ENCODE measurements at places on chromosomes 13 and 19. TPM values are rescaled to one million over a fixed set of nuclear protein-coding genes. Genes with fewer than 3 reads are reported as not detected.

DNA sequence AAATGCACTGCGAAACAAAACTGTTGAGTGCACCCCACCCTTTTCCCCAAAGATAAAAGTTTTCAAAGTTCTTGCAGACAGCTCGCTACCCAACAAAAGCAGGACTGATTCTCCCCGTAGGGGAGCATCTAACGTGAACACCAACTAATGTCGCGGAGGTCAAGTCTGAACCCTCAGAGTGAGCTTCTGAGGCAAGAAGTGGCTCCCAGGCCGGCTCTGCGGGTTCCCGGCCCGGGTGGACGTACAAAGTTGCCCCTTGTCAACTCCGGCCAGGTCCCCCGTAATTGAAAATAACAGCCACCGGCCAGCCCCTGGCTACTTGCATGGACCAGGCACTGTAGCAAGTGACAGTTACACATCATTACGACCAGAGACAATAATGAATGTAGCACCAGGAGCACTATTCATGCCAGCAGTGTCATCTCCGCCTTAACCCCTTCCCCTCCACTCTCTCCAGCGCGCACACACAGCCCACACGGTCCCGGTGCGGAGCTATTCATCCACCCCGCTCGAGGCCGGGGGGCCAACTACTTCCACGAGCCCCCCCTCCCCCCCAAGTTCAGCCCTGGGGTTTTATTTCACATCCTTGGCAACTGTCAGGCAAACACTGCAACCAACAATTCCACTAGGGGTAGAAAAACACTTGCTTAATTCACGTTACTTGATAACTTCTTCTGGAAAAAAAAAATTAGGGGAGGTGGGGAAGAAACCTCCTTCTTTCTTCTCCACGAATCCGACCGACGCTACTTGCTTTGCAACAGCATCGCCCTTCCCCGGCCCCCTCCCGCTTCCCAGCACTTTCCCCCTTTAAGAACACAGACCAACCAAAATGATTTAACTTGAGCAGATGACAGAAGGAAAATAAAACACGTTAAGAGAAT is 1.2 kb downstream of the KLF12 start:
- H3K27me3 ChIP-seq: peaks cover 3% of the 10 kb centered on the region
- peak; percentile 11 for DNase-seq
- H3K36me3 ChIP-seq: no peaks in the 10 kb centered on the region
- H3K4me3 ChIP-seq: peak overlapping the region; percentile 96
- peak overlapping the region; percentile 98 for H3K27ac ChIP-seq

DNA sequence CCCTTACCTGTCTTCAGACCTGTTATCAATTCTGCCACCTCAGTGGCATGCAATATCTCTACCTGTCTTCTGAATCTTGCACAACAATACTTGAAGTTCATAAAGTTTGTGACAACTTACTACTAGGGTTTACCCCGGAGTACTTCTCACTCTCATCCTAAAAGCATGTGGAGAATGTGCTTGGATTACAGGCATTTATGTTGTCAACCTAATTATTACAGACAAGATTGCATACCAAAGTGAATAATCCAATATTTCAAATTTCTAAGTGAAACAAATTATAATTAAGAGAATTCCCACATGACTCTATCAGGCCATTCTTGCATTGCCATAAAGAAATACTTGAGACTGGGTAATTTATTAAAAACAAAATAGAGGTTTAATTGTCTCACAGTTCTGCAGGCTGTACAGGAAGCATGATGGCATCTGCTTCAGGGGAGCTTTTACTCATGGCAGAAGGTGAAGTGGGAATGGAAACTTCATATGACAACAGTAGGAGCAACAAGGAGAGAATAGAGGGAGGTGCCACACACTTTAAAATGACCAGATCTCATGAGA is 661.0 kb upstream of the SPRY2 start:
- no peak overlapping the region for H3K4me3 ChIP-seq
- no peak overlapping the region for H3K27ac ChIP-seq
- H3K4me1 ChIP-seq: no peaks in the 10 kb centered on the region
- H3K36me3 ChIP-seq: peaks cover 9% of the 10 kb centered on the region

- DNase-seq: peak; percentile 1
- no peaks in the 10 kb centered on the region for H3K27me3 ChIP-seq
- peak overlapping the region; percentile 13 for H3K4me3 ChIP-seq
- H3K4me1 ChIP-seq: peaks cover 14% of the 10 kb centered on the region
- no peak overlapping the region for H3K27ac ChIP-seq
- H3K36me3 ChIP-seq: no peaks in the 10 kb centered on the region
These were observed 19.1 kb upstream of the SCEL start for GRCh38 chr13:77516342-77516789.

DNA sequence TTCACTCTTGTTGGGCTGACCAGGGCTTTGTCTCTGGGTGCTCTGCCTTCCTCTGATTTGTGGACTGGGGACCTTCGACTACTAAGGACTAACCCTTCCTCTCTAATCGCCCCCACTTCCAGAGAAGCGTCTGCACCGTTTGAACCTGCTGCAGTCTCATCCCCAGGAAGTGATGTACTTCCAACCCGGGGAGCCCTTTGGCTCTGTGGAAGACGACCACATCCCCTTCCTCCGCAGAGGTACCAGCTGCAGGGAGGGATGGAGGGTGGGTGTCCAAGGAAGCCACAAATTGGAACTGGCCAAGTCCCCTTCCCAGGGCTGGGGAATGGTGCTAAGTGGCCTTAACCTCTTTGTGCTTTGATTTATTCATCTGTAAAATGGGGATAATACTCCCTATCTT is 9.2 kb downstream of the QPCTL start:
- no peak for DNase-seq
- no peak overlapping the region for H3K4me3 ChIP-seq
- H3K36me3 ChIP-seq: peaks cover 15% of the 10 kb centered on the region
- 0 out of 2 replicates have a peak, but pooled peaks cover 1% of the 10 kb centered on the region for H3K27me3 ChIP-seq
- no peak overlapping the region for H3K27ac ChIP-seq

DNA sequence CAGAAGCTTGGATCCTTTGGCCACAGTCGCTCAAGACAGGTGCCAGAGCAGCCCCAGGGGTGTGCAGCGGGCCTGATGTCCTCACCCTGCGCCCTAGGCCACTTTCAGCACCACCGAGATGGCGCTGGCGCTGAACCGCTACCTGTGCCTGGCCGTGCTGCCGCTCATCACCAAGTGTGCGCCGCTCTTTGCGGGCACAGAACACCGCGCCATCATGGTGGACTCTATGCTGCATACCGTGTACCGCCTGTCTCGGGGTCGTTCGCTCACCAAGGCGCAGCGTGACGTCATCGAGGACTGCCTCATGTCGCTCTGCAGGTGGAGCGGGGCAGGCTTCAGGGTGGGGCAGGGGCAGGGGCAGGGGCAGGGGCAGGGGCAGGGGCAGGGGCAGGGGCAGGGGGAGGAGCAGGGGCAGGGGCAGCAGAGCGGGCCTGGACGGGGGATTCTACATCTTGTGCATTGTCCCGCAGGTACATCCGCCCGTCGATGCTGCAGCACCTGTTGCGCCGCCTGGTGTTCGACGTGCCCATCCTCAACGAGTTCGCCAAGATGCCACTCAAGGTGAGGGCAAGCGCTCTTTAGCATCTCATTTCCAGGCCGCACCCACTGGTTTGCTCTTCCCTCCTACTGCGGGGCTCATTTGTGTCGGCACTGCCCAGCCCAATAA is 69.1 kb downstream of the RYR1 start:
- no peaks in the 10 kb centered on the region for H3K36me3 ChIP-seq
- H3K27me3 ChIP-seq: peaks cover 12% of the 10 kb centered on the region
- no peaks in the 10 kb centered on the region for H3K4me1 ChIP-seq
- DNase-seq: no peak
- H3K27ac ChIP-seq: no peak overlapping the region

GRCh38 chr19:58428617-58429016 is 11.3 kb downstream of the ZNF132 start:
- H3K4me3 ChIP-seq: no peak overlapping the region
- peaks cover 82% of the 10 kb centered on the region for H3K36me3 ChIP-seq
- H3K4me1 ChIP-seq: no peaks in the 10 kb centered on the region
- H3K27me3 ChIP-seq: peaks cover 2% of the 10 kb centered on the region

The ELAVL1 gene
- 113 TPM for total RNA-seq

The SPRY2 gene
- 40.3 TPM for total RNA-seq
